LNCaP clone FGC (cell line): ENCODE measurements at places on chromosomes 7 and 10.
A peak's percentile ranks its signal among the peaks of the same experiment; 100 is the strongest.

DNA sequence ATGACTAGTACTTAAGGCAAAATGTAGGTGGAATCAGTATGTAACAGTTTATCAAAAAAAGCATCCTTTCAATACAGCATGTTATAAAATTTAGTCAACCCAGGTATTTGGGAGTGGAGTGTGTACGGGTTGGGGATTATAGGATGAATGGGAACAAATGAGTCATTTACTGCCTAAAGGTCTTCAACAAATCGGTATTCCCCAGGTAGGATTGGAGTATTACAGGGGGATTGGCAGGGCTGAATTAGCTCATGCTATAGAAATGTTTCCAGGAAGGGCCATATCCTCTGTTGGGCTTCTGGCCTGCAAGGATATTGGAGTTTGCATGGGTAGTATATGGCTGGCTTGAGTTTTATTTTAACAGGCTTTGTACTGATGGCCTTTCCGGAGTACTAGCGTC, 723.7 kb downstream of the SORCS1 start:
- no peak for DNase-seq

- no peak for DNase-seq
Measured at GRCh38 chr7:87129848-87130247, 22.4 kb upstream of the DMTF1 start.

GRCh38 chr7:112257073-112257472, 50.6 kb downstream of the ZNF277 start:
- peak; percentile 61 for DNase-seq

DNA sequence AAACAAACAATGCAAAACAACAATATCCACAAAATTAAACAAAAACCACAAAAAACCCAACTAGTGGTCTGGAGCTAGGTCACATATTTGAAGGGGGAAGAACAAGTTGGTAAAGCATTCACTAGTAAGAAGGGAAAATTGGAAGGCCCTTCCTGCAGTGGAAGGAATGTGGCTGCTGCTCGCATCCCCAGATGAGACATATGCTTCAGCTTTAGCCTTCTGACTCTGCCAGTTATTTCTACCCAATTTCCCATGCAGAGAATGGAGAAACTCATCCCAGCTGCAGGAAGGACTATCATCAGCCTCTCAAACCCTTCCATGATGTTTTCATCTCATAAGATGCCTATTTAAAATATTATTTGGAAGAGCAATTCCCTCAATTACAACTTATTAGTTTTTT, 176.6 kb downstream of the BMPER start:
- no peak for DNase-seq

- no peak for DNase-seq
Measured at GRCh38 chr7:91242097-91242844, 22.0 kb upstream of the FZD1 start.

- DNase-seq = no peak
Measured at GRCh38 chr7:119903085-119903484, 369.9 kb upstream of the KCND2 start.

- no peak for DNase-seq
Measured at GRCh38 chr10:6711881-6712280, 131.8 kb upstream of the PRKCQ start.

DNA sequence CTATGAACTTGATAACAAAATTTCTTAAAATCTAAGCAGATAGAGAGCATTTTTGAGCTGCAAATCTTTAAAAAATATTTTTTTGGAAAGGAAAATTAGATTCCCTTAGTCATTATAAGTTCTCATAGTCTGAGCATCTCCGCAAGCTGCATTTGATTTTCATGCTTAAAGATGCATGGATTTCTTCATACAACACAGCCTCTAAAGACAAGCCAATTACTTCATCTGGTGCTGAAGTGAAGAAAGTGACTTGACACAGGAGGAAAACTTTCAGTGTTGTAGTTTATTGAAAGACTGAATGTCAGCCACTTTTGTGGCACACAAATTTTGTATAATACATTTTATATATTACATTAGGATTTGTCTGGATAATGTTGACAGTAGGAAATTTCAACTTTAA, 22.5 kb downstream of the SEMA3D start:
- no peak for DNase-seq

DNA sequence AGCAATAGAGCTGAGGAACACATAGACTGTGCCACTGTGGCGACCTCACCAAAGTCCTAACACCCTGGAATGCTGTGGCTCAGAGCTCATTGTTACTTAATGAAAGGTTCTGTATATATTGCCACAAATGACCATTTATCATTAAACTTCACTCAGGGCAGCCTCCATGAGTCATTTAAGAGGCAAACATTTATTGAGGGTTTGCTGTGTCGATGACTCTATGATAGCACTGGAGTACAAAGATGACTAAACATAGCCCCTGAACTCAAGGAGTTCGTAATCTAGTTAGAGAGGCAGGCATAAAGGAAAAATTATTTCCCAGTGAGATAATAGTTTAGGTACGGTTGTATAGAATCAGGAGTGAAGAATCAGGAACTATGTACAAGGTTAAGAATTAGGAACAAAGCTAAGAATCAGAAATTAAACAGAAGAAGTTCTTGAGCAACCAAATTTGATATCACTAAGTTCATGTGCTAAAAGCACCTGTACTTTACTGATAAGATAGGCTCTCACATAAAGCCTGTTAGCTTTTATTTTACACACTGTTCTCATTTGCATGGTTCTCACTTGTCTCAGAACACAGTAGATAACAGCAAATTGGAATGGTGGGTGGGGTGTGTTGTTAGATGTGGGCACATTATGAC, 7.9 kb downstream of the ENTPD7 start:
- no peak for DNase-seq

DNA sequence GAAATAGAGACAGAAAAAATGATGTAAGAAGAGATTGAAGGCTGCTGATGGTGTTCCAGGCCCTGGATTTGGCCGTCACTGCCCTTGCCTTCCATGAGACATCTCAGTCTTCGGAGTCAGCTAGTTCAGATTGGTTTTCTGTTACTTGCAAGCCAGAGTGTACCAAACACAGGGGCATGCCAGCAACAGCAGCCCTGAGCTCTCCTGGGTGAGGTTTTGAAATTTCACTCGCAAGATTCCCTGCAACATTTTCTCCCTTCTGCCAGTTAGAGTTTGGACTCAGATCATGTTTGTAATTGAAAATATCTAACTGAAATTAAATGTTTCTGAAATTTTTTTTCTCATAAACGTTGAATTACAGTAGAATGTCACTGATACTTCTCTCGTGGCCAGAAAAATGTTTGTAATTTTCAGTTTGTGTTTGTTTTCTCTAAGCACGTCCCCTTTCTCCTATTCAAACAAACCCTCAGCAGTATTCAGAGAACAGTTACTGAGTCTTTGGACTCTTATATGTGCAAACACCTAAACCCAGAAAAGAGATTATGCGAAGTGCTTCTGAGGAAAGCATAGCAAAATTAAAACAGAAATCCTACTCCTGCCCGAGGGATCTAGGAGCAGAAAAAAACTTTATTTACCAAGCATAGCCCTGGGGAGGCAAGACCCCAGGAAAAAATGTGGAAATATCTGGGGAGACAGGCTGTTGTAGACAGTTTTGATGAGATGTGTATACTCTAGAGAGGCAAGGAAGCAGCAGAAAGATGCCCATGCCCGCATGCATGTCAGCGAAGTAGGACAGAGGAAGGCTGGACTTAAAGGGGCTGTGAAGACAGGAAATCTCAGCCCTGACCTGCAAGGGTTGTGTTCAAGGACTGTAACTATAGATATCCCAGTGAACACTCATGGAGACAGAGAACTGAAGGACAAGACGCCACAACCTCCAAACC, 43.0 kb upstream of the NAMPT start:
- no peak for DNase-seq

- DNase-seq = peak; percentile 51
Measured at GRCh38 chr7:117127585-117128168, 174.4 kb downstream of the ST7 start.

DNA sequence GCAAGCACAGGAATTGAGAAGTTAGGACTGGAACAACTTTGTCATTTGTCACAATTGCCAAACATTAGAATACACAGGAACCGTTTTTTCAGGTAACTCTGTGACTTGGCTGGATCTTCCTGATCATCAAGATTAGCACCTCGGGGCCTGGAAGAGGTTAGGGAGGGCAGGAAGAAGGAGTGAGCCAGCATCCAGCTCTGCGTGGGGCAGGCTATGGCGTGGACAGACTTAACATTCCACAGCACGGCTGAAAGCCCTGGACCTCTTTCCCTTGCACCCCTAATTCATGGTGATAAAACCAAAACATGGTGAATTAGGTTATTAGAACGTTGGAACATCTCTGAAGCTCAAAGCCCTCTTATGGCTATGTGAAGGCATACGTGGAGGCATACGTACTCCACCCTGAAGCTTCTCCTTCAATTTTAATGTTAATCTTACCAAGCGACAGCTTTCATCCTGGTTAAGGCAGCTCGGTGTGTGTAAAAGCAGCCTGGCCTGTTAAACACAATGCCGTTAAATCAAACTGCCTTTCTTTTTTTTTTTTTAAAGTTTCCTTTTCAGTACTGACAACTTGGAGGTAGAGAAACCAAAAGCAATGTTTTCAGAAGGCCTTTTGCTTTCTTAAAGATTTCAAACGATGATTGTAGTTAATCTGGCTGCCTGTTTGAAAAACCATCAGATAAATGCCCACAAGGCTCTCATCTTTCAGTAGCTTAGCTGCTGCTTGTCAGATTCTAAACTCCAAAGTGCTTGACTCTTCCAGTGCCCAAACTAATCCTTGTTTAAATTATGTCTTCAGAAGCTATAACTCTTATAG, 4.5 kb downstream of the GRK5 start:
- DNase-seq = no peak

GRCh38 chr7:98418636-98419315, 17.9 kb upstream of the BAIAP2L1 start:
- peak; percentile 40 for DNase-seq

GRCh38 chr7:151520419-151521261, 945 bp upstream of the RHEB start:
- DNase-seq = no peak

- no peak for DNase-seq
Measured at GRCh38 chr10:110103921-110104461, 96.2 kb downstream of the ADD3 start.

- no peak for DNase-seq
Measured at GRCh38 chr10:47060356-47060755, 149.1 kb downstream of the PTPN20 start.

- no peak for DNase-seq
Measured at GRCh38 chr7:16926283-16926682, 44.5 kb upstream of the AGR3 start.

DNA sequence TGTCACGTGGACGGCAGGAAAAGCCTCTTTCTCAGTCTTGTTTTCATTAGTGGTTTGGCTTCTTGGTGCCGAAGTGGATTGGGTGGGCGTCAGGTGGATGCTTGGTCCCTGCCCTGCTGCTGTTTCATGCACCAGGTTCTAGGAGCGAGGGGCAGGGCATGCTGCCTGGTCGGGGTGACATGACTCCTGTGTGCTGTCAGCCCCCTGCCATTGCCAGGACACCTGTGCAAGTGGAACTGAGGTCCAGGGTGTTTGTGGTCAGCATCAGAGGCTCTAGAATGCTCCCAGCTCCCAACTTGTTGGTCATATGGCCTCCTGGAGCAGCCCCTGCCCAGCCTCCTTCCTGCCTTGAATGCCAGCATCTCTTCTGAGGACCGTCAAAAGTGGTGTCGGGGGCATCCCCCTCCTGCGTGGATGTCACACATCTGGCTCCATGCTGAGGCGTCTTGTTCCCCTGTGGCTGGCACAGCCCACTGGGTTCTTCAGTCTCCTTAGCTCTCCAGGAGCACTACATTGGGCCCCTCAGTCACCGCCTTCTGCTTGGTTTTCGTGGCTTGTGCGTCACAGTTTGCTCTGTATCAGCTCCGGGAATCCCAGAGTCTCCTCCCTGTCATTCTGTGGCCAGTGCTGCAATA, 24.8 kb downstream of the ADCY1 start:
- no peak for DNase-seq

- no peak for DNase-seq
Measured at GRCh38 chr7:111556977-111557376, 5.3 kb downstream of the IMMP2L start.

DNA sequence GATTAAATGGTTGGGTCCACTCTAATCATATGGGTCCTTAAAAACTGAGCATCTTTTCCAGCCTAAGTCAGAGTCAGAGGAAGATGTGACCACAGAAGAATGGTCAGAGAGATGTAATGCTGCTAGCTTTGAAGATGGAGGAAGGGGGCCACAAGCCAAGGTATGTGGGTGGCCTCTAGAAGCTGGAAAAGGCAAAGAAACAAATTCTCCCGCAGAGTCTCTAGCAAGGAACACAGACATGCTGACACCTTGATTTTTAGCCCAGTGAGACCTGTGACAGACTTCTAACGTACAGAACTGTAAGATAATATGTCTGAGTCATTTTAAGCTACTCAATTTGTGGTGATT, 1.5 kb upstream of the EXOC6 start:
- no peak for DNase-seq

- peak; percentile 96 for DNase-seq
Measured at GRCh38 chr10:21195252-21195651, 298.1 kb upstream of the NEBL start.

DNA sequence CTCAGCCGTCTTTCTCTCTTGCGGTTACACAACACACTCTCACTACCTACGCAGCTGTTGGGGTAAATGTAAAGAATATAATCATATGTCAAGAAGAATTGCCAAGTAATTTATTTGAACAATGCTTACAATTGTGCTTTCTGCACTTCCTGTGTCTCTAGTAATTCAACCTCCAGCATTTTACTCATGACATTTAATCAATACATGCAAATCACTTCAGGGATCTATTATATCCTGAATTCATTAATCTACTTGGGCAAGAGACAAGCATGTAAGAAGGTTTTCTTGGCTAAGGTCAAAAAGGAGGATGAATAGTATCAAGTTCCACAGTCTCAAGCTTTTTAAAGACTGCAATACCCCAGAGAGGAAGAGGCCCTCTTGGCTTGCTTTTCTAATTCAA, 562.9 kb upstream of the ADARB2 start:
- DNase-seq = no peak
